ENCODE measurements at places on chromosomes 5 and 9.

- no peak overlapping the region for H3K4me3 ChIP-seq
- H3K36me3 ChIP-seq = no peaks in the 10 kb centered on the region
- peaks cover 17% of the 10 kb centered on the region for H3K27me3 ChIP-seq
- H3K4me1 ChIP-seq = no peaks in the 10 kb centered on the region
- DNase-seq = no peak
These were observed 21.6 kb downstream of the DAB2IP start for GRCh38 chr9:121672986-121673385.

GRCh38 chr5:74179179-74179578 is 461.3 kb downstream of the ENC1 start:
- no peaks in the 10 kb centered on the region for H3K36me3 ChIP-seq
- no peak for DNase-seq
- H3K4me3 ChIP-seq = no peak overlapping the region

DNA sequence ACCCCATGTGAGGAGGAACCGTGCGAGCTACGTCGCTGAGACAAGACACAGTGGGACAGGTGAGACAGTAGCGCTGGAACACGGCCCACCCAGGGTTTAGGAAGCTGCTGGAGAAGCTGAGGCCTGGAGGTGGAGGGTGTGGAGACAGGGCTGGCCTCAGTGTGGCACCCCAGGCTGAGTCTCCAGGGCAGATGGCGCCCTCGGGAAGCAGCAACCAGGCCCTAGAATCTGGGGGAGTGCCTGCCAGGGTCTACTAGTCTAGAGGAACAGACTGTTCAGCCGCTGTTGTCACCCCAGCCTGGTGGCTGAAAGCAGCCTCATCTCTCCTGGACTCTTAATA is 4.6 kb upstream of the TERT start:
- no peak for DNase-seq
- H3K36me3 ChIP-seq = no peaks in the 10 kb centered on the region
- peaks cover 1% of the 10 kb centered on the region for H3K4me1 ChIP-seq
- H3K27ac ChIP-seq = no peak overlapping the region
- H3K4me3 ChIP-seq = no peak overlapping the region

DNA sequence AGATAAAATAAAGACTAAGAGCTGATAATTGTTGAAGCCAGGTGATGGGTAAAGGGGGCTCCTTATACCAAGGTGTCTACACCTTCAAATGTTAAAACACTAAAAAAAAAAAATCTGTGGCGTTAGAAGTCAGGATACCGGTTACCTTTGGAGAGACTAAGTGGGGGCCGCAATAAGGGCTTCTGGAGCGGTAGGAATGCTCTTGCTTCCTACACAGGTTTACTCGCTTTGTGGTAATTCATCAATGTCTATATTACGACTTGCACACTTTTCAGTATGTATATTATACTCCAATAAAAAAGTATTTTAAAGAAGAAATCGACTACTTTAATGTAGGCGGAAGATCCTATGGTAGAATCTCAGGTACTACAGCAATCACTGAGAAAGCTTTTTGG is 12.5 kb downstream of the MRPS27 start:
- H3K4me1 ChIP-seq = peaks cover 23% of the 10 kb centered on the region
- no peak for DNase-seq
- no peaks in the 10 kb centered on the region for H3K27me3 ChIP-seq
- peak overlapping the region; percentile 87 for H3K27ac ChIP-seq
- H3K4me3 ChIP-seq = peak overlapping the region; percentile 89

DNA sequence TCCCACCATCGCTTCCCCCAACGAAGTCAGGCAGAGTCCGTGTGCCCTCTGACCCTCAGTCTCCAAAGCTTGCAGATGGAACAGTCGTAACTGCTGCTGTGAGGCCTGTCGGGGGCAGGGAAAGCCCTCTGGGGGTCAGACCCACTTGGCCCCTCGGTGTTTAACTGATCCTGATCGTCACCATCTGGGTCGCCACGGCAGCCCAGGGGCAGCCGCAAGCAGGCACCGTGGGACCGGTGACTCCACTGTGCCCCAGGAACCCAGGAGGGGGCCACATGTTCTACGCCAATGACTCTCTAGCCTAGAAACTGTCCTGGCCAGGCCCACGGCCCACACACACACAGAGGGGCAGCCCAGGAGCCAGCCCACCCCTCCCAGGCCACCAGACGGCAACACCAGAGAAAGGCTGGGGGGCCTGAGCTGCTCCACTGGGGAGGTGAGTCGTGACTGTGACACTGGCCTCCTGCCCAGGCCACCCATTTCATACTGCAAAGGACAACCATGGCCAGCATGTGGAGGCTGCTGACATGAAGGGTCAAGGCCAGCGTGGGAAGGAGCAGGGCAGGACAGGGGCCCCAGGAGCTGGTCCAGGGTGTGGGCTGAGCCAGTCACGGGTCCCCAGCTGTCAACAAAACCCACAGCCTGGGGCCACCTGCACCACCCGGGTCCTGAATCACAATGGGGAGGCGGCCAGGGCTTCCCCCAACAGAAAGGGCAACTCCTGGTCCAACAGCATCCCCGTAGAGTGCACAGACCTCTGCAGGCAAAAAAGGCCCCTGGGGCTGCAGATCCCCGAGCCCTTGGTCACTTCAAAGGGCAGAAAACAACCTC is 20.8 kb downstream of the VAV2 start:
- H3K4me1 ChIP-seq = peaks cover 2% of the 10 kb centered on the region
- H3K27me3 ChIP-seq = no peaks in the 10 kb centered on the region
- DNase-seq = no peak
- no peaks in the 10 kb centered on the region for H3K36me3 ChIP-seq

Measured in activated CD4-positive, alpha-beta memory T cell treated with anti-CD3 and anti-CD28 coated beads for 36 hours (primary cell).